NCI-H1930 (cell line): ENCODE measurements at places on chromosomes 12 and 14.

DNA sequence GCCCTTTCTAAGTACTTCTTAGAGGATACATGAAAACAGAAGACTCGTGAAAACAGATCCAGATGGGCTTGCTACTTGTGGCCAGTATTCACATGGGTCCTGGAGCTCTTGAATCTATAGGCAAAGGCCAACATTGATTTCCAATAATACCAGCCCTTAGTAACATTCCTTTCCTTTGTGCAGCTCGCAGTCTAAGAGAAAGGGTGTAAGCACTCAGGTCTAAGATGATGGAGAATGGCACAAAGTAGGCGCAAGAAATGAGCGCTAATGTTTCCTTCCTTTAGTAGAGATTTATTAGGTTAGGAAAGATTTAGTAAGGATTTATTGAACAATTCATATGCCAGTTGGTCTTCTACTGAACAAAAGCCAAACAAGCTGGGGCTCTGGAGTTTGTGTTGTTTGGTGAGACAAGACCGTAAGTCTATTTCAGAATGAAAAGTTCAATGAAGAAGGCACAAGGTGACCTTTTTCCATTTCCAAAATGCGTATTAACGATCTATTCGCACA is 525 bp downstream of the RNU6-8 start:
- DNase-seq: no peak

DNA sequence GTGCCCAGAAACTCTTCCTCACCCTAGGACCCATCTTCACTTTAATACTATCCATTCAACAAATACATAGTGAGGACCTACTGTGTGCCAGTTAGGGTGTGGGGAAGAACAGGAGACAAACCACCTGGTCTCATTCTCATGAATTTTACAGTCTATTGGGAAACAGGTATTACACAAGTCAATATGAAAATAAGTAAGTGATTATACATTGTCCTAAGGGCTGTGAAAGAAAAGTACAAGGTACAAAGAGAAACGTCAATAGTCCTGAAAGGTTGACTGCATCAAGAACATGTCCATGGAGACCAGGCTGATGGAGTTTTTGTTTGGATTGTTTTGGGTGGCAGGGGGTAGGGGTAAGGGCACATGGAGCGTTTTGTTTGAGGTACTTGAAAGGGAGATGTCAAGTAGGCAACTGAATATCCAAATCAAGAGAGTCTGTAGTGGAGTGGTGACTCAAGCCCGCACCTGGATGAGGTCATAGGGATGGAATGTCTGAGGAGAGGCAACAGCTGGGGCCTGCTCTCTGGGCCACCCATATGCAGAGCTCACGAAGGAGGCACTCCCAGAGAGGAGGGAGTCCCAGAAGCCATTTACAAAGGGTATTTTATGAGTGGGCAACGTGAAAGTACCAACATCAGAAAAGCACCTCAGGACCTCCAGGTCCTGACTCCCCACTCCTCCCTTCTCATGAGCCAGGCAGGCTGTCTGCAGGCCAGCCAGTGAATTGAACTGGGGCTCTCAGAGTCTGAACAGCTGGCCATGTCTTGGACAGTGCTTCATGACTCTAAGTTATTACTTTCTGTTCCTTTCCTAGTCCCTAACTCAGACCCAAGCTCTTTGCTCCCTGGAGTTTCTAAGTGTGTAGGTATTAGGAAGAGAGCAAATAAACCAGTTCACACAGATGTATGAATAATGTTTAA is 272.0 kb downstream of the ZFP36L1 start:
- no peak for DNase-seq

- DNase-seq: no peak
These were observed 259.6 kb upstream of the ALG10B start for GRCh38 chr12:38056701-38057689.

- DNase-seq: no peak
These were observed 8.2 kb upstream of the DHRS2 start for GRCh38 chr14:23627961-23628360.

- DNase-seq: no peak
These were observed 148.3 kb downstream of the PTCSC3 start for GRCh38 chr14:36028218-36028617.

- DNase-seq: peak; percentile 39
These were observed 72.9 kb downstream of the DENND5B start for GRCh38 chr12:31517994-31518393.

- DNase-seq: no peak
These were observed 6.5 kb upstream of the TMBIM4 start for GRCh38 chr12:66176105-66176900.

DNA sequence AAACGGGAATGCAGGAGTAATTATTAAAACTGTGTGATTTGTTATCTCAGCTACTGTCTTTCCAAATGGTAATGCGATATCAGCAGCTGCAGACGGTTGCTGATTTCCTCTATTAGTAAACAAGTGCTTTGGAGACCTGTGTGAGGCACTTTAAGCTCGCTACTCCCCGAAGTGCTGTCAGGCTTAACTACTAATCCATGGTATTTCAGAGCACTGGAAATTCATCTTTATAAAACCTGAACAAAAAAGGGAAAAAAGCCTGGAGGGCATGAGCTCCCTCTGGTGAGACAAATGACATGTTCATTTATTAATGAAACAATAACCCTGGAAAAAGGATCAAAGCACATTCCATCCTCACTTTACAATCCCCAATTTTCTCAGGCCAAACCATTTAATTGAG is 143.6 kb upstream of the OTX2 start:
- DNase-seq: no peak

GRCh38 chr12:52906191-52906601 is 1.3 kb upstream of the KRT8 start:
- DNase-seq: no peak

DNA sequence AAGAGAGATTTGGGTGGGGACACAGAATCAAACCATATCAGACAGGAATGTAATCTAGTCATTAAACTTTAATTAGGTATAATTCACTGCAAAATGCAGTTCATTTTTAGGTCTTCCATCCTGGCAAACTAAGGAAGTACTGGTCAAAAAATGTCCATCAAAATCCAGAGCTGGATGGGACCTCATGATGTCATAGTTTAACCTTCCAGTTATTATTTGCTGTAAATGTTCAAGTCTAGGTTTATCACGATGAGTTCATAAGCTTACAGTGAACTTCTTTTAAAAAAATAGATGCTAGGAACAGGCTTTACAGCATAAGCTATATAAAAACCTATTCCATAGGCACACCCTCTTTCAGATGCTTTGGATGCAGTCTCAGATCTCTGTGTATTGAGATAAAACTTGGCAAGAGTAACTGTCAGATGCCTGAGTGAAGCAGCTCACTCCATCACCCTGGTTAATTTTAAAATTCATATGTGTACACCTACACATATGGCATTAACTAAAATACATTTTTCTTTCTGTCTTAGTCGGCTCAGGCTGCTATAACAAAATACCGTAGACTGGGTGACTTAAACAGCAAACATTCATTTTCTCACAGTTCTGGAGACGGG is 7.9 kb downstream of the SSPN start:
- no peak for DNase-seq

GRCh38 chr14:100475268-100475667 is 111.9 kb downstream of the BEGAIN start:
- no peak for DNase-seq

GRCh38 chr12:7499636-7500035 is 3.9 kb downstream of the CD163 start:
- no peak for DNase-seq

- no peak for DNase-seq
These were observed 200.2 kb upstream of the NUDT4 start for GRCh38 chr12:93177208-93178153.

DNA sequence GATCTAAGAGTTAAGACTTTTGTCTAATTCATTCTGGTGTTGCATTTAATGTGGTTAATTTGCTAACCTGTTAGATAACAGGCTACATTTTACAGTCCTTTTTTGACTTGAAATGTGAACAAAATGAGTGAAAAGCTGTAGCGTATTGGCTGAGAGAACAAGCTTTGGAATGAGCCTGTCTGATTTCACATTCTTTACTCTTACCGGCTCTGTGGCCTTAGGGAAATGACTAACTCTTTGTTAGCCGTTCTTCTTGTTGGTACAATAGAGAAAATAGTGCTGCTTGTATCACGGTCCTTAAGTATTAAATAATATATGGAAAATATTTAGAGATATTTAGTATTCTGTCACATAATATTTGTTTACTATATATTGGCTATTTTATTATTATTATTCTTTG is 1.9 kb downstream of the MNAT1 start:
- DNase-seq: no peak

GRCh38 chr12:122028905-122029560 is 7.3 kb downstream of the BCL7A start:
- DNase-seq: no peak

- no peak for DNase-seq
These were observed 5.0 kb upstream of the CHGA start for GRCh38 chr14:92917956-92918355.

DNA sequence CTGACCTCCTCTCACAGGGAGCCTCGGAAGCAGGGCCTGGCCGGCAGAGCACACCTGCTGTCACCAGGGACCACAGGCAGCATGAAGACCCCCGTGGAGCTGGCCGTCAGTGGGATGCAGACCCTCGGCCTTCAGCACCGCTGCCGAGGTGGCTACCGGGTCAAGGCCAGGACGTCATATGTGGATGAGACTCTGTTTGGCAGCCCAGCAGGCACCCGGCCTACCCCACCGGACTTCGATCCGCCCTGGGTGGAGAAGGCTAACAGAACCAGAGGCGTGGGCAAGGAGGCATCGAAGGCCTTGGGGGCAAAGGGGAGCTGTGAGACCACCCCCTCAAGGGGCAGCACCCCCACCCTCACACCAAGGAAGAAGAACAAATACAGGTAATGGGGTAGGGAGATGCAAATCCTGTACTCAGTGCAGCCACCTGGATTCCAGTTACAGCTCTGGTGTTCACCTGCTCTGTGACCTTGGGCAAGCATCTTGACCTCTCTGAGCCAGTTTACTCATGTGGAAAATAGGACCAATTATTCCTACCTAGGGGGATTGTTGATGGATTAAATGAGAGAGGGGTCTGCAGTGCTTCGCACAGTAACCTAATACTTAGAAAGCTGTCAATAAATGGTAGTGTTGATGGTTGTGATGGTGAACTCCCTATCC is 1.3 kb downstream of the RITA1 start:
- no peak for DNase-seq

- DNase-seq: no peak
These were observed 350.1 kb downstream of the NELL2 start for GRCh38 chr12:44525806-44526654.

GRCh38 chr14:103896578-103896977 is 31.7 kb upstream of the TDRD9 start:
- no peak for DNase-seq

GRCh38 chr14:38134416-38135030 is 73.2 kb upstream of the SSTR1 start:
- no peak for DNase-seq

GRCh38 chr14:76352639-76353281 is 23.2 kb upstream of the ESRRB start:
- peak; percentile 40 for DNase-seq

DNA sequence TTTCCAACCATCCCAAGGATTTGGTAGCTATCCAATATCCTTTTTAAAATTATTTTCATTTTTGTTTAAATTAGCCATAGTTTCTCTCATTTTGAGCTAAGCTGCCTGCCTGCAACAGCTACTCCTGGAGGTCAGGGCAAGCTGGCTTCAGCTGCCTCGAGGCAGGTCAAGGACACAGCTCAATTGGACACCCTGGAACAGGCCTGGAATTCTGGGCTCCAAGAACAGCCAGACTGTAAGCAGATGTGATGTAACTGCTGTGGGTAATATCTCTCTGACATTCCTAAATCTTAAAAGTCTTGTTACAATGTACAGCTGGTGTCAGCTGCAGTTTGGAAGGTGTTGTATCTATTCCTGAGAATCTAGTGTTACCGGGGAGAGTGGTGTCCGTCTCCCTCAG is 119.8 kb downstream of the KCNK10 start:
- DNase-seq: no peak

- no peak for DNase-seq
These were observed 14.6 kb downstream of the ACTR6 start for GRCh38 chr12:100215209-100215608.

DNA sequence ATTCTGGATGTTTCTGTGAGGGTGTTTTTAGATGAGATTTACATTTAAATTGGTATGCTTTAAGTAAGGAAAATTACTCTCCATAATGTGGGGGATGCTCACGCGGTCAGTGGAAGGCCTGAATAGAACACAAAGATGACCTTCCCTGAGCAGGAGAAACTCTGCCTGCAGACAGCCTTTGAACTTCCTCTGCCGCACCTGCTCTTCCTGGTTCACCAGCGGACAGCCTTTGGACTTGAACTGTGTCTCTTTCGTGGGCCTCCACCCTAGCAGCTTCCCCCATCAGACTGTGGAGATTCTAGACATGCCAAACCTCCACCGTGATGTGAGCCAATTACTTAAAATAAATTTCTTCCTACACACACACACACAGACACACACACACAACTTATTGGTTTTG is 210.7 kb downstream of the EFCAB11 start:
- no peak for DNase-seq

- no peak for DNase-seq
These were observed 61.1 kb downstream of the NINJ2 start for GRCh38 chr12:601976-602699.

GRCh38 chr12:84502907-84503787 is 409.5 kb downstream of the SLC6A15 start:
- DNase-seq: peak; percentile 2

DNA sequence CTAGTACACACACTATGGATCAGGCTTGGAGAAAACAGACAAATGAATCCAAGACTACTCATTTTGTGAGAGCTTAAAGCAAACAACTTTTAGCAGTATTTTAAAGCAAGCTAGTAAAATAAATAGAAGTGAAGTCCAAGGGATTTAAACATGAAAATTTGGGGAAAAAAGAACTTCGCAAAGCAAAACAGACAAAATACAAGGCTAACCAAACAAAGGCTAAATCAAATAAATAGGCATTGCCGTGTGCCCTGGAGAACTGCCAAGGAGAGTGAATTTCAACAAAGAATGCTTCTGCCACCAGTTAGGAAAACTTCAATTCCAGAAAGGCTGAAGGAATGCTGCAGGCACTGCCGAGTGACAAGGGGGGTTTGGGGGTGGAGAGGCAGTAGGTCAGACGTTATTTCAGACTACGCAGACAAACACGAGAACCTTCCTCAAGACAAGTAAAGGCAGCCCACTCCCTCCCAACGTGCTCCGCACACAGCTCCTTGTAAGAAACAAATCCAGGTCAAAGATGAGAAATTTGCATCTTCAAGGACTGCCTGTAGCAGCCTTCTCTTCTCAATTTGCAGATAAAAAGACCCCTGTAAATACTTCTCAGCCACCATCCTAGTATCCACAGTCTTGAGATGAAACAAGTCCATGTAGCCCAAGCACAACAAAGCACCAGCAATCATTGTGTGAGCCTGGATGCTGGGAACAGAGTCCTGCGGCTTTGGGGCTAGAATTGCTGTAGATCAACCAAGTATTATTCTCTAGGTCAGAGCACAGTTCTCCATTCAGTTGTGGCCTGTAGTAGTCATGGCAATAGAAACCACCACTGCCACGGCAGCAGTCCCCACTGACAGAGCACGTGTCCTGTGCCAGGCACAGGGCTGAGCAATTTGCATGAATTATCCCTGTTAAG is 43.3 kb downstream of the EFCAB11 start:
- DNase-seq: no peak

DNA sequence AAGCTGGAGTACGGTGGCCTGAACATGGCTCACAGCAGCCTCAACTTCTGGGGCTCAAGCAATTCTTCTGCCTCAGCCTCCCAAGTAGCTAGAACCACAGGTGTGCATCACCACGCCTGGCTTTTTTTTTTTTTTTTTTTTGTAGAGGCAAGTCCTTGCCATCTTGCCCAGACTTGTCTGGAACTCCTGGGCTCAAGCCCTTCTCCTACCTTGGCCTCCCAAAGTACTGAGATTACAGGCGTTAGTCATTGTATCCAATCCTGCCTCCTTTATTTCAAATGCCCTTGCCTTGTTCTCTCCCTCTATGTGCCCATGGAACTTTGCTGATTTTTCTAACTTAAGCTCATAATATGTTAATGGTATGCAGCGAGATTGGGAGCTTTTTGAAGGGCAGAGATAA is 49.2 kb upstream of the PRICKLE1 start:
- DNase-seq: no peak
